Nephron progenitor cell (in vitro differentiated cells): ENCODE measurements at places on chromosomes 2 and 18.

DNA sequence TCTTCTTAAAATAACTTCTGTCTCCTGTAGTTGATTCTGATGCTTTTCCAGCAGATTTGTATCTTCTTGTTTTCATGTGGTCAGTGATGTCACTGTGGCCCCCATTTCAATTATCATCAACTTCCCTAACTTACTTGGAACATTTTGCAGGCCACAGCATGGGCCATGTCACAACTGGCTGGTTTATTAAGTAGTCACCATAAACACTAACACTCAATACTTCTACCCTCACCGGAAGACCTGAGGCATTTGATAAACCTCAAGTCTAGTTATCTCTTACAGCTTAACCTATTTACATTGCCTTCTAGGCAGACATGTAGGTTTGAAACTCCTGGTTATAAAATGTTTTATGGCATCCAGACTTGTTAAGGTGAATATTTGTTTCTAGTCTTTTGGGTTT is 37.4 kb upstream of the PROKR1 start:
- DNase-seq: no peak

GRCh38 chr18:13574761-13575160 is 151.6 kb downstream of the FAM210A start:
- DNase-seq: no peak

GRCh38 chr2:62473246-62473827 is 32.7 kb downstream of the TMEM17 start:
- no peak for DNase-seq

DNA sequence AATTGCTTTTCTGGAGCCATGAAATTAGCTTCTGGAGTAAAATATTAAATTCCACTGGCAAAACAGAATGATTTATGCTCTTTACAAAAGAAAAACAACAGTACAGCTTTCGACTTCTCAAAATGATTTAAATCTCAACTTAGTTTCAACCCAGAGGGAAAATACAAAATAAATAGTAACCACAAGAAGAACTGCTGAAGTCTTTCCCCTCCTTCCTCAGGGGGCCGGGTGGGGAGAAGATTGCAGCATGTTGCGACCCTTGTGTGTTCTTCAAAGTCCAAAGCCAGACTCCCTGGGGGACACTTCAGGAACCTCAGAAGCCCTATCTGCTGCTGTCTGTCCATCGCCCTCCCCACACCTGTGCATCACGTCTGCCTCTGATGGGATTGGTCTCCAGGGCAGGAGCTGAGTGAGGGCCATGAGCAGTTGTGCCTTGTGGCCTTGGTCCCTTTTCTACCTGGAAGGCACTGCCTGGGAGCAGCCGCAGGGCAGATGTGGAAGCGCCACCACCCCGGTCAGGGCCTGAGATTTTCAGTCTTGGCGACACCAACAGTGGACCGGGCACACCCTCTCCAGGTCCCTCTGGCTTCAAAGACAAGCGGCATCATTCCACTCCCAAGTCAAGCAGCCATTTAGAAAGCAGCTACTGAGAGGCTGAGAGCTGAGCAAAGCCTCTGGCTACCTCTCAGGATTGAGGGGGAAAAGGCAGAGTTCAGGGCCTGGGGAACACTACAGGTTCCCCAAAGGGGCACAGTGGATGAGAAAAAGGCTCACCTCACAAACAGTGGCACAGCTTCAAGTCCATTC is 210.1 kb upstream of the RAB6C start:
- DNase-seq: no peak

- no peak for DNase-seq
Observed at GRCh38 chr2:199772035-199772976, 78.7 kb downstream of the FTCDNL1 start.

GRCh38 chr2:150700666-150701580 is 213.5 kb upstream of the RND3 start:
- no peak for DNase-seq

GRCh38 chr2:172053486-172053885 is 31.8 kb upstream of the DLX1 start:
- no peak for DNase-seq

DNA sequence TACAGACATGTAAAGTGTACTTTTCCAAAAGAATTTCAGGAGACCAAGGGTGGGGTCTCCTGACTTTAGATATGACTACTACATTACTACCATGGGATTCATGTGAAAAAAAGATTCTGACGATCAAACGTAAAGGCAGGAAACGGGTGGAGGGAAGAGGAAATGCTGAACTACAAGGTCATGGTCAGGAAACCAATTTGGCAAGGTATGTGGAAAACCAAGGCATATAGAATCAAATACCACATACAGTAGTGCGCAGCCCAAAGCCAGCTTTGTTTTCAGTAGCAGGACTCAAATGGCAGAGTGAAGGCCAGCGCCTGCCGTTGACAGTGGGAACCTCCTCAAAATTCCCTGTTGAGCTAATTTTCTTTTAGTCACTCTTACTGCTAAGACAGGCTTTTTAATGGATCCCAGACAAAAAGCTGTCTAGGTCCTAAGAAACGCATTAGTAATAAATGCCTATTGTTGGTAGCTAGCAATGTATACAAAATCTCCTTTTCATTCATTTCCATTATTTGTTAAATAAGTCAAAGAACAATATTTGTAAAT is 57.6 kb upstream of the SERTAD2 start:
- DNase-seq: no peak

GRCh38 chr2:241545106-241545505 is 13.4 kb upstream of the BOK start:
- no peak for DNase-seq

GRCh38 chr2:24485197-24485596 is 5.9 kb upstream of the NCOA1 start:
- DNase-seq: no peak
